ENCODE measurements at places on chromosomes 13 and 19.

DNA sequence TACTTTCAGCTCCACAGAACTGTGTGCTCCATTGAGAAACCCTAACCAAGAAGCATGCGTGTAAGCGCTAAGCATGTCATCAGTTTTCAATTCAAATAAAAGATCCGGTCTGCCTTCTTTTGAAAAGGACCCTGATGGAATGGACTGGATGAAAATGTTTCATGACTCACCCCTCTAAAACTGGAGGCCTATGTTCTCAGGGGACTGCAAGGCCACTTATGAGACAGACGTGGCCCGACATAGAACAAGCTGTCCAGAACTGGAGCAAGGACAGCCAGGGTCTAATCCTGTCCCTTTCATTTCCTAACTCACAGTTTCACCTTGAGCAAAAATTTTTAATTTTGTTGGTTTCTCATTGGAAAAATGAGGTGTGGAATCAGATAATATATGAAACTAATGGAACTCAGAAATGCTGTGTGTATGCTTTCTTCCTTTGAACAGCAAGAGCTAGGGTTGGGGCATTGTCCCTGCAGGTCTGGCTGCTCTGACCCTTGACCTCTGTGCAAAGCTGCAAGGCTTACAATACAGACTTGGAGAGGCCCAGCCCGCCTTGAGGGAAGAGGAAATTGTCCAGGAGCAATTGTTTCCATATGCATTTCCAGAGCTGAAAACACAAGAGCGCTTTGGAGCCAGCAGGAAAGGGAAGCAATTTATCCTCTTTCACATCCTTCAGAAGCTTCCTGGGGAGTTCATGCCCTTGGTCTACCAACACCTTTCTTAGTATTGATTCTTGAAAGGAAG lies 553.4 kb upstream of the KLF12 start:
- no peak for DNase-seq

DNA sequence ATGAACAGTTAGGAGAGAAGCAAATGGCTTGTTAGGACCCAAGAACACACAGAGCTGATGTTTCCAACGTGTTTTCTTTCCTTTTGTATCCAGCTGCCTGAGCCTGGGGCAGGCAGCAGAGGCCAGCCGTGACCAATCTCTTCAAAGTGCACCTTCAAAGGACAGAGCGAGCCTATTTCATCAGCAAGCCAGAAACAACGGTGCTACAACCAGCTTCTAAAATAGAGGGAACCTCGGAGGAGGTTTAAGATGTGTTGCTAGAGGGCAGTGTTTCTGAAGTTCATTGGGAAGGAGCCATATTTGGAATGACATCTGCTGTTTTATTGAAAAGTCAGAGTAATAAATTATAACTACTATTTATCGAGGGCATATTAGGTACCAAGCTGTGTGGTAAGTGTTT lies 56.2 kb upstream of the RFC3 start:
- DNase-seq: no peak

DNA sequence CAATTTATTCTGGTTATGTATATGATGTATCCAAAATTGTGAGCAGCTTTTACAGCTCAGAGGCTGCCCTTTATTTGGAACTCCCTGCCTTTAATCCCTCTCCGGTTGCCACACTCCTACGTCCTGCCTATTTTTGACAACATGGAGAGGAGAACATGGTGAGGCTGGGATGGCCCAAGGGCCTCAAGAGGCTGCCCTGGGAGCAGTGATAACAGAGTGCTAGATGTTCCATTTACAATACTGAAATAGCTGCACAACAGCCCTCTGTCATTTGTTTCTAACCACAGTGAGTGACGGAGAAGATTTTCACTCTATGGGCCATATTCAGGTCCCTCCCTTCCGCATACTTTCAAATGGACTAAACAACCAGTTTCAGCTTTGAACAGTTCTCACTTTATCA lies 33.4 kb downstream of the STARD13 start:
- DNase-seq: no peak

- DNase-seq: no peak
These were observed 523.9 kb downstream of the EFNB2 start for GRCh38 chr13:106011600-106011999.
